ENCODE measurements at places on chromosomes 12 and 14.
A peak's percentile ranks its signal among the peaks of the same experiment; 100 is the strongest.

- no peak for DNase-seq
Measured at GRCh38 chr12:61796846-61797245, 463.4 kb upstream of the USP15 start.

GRCh38 chr12:57737467-57738460, 778 bp downstream of the AGAP2 start:
- DNase-seq, result no peak

- DNase-seq, result no peak
Measured at GRCh38 chr12:26100666-26101349, 24.0 kb downstream of the BHLHE41 start.

DNA sequence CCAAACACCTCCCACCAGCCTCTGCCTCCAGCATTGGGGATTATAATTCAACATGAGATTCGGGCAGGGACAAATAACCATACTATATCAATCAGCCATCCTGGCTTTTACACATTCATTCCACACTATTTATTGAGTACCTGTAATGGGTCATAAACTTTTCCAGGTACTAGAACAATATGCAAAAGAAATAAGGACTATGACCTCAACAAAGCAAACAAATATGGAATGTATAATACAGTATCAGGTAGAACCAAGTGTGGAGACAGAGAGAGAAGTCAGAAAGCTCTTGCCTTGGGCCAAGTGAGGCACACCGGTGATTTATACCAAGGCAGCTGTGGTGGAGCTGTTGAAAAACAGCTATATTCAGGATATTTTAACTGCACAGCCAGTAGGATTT, 116.3 kb downstream of the TSPAN8 start:
- DNase-seq, result no peak

- no peak for DNase-seq
Measured at GRCh38 chr12:47740606-47741339, 15.5 kb upstream of the ENDOU start.

DNA sequence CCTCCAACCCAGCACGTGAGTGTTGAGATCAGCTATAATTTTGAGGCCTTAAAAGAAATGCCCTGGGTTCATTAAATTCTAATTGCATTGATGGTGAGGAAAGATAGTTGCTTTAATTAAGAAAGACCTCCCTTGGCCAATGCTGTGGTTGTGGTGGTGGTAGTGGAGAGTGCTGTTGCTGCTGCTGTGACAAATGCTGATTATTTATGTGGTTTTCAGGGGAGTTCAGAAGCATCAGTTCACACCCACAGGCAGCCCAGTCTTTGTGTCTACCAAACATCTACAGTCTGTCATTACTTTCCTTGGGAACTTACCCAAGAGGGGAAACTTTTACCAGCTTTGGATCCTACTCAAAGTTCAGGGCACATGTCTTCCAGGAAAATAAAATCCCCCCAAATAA, 178.4 kb upstream of the PARP11 start:
- no peak for DNase-seq

GRCh38 chr12:14694970-14695369, 1.4 kb downstream of the GUCY2C start:
- peak; percentile 25 for DNase-seq

- DNase-seq, result no peak
Measured at GRCh38 chr12:11922361-11922760, 148.4 kb upstream of the BCL2L14 start.

DNA sequence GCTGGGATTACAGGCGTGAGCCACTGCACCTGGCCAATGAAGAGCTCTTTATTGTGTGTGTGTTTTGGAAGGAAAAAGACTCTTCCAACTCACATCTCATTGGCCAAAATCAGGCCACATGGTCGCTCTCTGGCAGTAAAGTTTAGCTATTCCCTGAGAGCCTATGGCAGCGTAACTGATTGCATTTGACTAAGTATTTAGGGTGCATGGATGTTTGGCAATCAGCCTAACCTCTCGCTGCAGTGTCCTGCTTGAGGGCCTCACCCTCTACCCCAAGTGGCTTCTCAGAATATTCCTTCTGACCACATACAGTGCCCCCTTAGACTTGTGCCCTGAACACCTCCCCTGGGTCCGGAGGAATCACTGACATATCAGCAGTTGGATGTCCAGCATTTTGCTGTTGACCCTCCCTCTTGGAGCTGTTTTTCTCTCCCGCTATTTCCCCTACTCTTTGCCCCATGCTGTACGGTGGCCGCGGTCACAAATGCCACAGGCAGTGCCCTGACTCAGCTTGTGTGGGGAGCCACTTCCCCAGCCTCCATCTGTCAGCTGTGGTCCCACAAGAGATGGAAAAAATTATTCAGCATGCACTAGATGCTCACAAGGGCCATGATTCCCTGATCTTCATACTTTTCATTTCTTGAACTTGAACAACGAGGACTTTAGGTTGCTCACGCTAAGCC, 9.5 kb downstream of the PHETA1 start:
- DNase-seq, result peak; percentile 78

GRCh38 chr14:103130017-103130764, 6.9 kb downstream of the TNFAIP2 start:
- peak; percentile 37 for DNase-seq

GRCh38 chr12:122834921-122835749, at the start of gene HIP1R:
HIP1R (plus strand) TSS chr12:122835457; CDS start chr12:122835551, 94 bp downstream.
- peak; percentile 39 for DNase-seq

GRCh38 chr12:11765817-11766794, 116.6 kb downstream of the ETV6 start:
- peak; percentile 89 for DNase-seq

- DNase-seq, result no peak
Measured at GRCh38 chr14:36880276-36880675, 218.6 kb downstream of the PAX9 start.

- no peak for DNase-seq
Measured at GRCh38 chr14:77203611-77204458, 22.2 kb downstream of the TMEM63C start.

DNA sequence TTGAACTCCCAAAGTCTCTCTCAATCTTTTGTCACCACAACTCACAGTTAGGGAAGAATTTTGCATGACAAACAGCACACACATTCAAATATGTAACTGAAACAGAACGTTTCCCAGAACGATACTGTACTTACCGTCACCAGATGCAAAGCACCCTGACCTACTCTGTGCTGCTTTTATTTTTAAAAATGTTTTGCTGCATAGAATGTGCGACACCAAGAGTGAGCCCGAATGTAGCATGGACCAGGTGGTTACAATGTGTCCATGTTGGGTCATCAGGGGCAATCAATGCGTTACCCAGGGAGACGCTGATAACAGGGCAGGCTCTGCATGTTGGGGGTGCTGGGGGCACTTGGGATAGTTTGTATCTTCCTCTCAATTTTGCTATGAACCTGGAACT, 14.6 kb upstream of the EIF5 start:
- DNase-seq, result no peak

DNA sequence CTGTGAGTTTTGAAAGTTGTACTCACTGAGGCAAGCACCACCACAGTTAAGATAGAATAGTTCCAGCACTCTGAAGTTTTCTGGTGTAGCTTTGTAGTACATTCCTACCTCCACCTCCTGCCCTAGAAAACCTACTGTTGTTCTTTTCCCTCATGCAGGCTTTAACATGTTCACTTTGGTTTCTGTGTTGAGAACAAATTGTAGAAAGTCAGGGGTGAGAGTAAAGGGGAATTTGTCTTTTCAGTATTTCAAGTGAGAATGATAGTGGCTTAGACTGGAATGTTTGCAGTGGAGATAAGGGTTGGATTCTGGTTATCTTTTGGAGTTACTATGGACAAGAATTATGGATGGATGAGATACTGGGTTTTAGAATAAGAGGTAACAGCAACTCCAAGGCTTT, 67.2 kb downstream of the AEBP2 start:
- no peak for DNase-seq

- DNase-seq, result peak; percentile 35
Measured at GRCh38 chr14:24534286-24534685, 26.2 kb upstream of the CMA1 start.

GRCh38 chr12:105292705-105293104, 37.8 kb upstream of the C12orf75 start:
- no peak for DNase-seq

DNA sequence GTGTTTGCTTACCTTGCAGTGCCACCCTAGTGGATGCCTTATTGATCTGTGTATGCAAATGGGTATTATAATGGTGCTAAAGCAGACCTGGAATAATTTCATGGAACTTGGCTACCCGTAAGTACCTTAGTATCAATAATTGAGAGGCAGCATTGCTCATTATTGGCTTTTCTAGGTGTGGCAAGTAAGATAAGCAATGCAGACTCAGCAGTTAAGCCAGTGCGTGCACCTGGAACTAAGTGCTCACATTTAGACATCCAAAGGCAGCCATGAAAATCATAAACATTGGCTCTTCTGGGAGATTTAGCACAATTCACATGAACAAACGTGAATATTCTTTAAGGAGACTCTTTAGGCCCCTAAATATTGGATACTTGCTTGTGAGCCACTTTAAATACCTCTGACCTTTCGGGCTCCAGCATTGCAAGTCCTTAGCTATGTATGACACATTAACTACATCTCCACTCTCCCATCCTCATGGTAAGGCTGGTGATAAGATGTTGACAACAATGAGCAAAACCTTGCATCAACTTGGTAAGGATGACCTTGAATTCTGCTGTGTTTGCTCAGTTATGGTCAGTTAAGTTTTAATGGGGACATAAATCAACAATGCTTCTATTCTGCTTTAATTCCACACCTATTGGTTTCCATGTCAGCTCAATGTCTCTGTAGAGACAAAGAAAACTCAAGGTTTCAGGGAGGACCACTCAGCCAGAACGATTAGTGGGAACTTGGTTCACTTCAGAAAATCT, 112.0 kb downstream of the SLC5A8 start:
- DNase-seq, result no peak
